ENCODE measurements at places on chromosomes 5 and 9.

DNA sequence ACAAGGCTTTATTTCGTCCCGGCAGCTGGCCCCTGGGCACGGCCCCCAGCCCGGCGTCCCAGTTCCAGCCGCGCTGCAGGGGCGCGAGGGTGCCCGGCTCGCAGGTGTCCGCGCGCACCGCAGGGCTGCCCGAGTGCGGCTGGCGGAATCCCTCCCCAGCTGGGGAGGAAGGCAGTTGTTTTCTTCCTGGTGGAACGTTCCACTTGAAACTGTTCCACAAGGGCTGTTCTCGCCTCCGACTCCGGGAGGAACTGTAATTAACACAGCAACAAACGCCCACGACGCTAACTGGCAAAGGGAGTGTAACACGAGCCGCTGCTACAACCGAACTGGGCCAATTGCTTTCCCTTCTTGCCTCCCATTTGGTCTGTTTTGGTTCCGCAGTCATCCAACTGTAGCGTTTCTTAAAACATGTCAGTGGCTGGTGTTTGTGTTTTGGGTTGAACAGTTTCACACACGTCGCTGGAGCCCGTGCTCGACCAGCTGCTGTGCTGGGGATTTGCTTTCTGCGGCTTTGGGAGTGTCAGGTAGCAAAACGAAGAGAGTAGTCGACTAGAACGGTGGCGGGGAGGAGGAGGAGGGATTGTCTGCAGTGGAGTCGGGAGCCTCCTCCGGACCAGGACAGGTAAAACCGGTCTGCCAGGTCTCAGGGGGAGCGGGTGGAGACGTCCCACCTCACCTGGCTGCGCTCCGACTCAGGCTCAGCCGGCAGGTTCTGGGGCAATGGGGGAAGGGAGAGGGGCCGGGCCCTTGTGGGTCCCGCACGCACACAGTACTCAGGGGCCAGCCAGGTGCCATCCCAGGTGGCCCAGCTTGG, 131.6 kb upstream of the NIPBL start:
- peak; percentile 8 for DNase-seq

DNA sequence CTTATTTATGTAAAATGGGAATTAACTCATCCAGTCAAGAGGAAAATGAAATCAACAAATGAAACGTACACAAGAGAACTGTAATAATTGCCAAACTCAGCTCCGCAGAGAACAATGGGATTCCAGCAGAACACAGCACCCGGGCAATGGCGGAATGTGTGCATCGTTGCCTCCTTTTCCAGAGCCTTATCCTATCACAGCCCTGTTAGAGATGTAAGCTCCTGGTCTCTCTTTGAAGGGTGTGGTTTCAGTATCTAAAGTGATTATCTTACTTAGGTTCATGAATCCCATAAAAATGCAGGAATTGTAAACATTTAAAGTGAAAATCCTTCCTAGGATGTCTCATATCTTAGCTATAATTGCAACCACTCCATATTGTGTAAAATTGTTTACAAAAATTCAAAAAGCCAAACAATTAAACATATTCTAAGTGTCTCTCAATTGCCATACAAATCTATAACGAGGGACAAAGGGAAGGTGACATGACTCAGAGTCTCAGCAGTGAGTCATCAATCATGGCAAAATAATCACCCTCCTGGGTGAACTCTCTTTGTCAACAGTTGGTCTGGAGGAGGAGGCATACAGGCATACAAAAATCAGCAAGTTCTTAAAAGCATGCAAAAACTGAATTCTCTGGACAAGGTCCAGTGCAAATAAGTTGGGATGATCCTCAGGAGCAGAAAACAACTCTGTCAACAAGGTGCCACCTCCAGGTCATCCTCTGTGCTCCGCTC, 22.6 kb downstream of the SEMA5A start:
- no peak for DNase-seq

GRCh38 chr5:10351919-10352318, 1.6 kb upstream of the MARCHF6 start:
- no peak for DNase-seq

- DNase-seq: no peak
These were observed 54.6 kb upstream of the ECM2 start for GRCh38 chr9:92590377-92590776.

- no peak for DNase-seq
These were observed 9.4 kb downstream of the FLT4 start for GRCh38 chr5:180639741-180640610.

DNA sequence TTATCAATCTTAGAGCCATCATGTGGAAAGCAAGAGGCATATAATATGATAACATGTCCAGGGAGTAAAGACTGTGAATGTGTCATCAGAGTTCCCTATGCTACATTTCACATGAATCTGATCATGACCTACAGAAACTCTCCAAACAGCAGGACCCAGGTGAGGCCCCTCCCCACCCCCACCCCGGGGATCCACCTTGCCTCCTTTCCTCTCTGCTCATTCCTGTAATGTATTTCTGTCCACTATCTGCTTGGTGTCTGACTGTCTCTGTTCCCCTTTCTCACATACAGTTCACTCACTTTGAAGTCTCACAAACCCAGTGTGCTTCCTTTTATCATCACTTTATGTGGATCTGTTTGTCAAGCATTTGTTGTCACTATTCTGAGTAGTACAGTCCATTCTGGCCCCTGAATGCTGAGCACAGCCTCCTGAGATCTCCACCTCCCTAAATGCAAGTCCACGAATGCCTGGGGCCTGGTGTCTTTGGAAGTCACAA, 76.4 kb upstream of the SMARCA2 start:
- DNase-seq: no peak

- peak; percentile 90 for DNase-seq
These were observed 7.9 kb downstream of the PRR7 start for GRCh38 chr5:177454397-177455035.

- peak; percentile 58 for DNase-seq
These were observed 591.5 kb downstream of the RAB3C start for GRCh38 chr5:59174248-59174844.

- DNase-seq: no peak
These were observed 64.8 kb downstream of the COL27A1 start for GRCh38 chr9:114220061-114220541.

- DNase-seq: peak; percentile 77
These were observed 11.6 kb upstream of the IL12B start for GRCh38 chr5:159341906-159342310.

GRCh38 chr5:12647613-12648012, 743.4 kb upstream of the CTNND2 start:
- no peak for DNase-seq

- DNase-seq: no peak
These were observed 92.3 kb downstream of the SVEP1 start for GRCh38 chr9:110487196-110487595.
